Activated T-helper 1 cell treated with anti-CD3 and anti-CD28 coated beads, Interleukin-2, amount 50 U/mL, for 16 hours (primary cell): ENCODE measurements at places on chromosomes 5 and 9.

DNA sequence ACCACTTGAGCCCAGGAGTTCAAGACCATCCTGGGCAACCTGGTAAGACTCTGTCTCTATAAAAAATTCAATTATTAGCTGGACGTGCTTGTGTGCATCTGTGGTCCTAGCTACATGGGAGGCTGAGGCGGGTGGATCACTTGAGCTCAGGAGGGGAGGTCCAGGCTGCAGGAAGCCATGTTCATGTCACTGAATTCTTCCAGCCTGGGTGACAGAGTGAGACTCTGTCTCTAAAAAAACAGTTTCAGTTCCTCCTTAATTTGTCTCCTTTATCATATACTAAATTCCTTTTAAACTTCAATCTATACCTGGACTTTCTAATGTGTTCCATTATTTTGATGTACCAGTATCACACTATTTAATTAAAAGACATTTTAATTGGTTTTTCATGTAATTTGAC, 422.2 kb upstream of the TLE4 start:
- DNase-seq = no peak

DNA sequence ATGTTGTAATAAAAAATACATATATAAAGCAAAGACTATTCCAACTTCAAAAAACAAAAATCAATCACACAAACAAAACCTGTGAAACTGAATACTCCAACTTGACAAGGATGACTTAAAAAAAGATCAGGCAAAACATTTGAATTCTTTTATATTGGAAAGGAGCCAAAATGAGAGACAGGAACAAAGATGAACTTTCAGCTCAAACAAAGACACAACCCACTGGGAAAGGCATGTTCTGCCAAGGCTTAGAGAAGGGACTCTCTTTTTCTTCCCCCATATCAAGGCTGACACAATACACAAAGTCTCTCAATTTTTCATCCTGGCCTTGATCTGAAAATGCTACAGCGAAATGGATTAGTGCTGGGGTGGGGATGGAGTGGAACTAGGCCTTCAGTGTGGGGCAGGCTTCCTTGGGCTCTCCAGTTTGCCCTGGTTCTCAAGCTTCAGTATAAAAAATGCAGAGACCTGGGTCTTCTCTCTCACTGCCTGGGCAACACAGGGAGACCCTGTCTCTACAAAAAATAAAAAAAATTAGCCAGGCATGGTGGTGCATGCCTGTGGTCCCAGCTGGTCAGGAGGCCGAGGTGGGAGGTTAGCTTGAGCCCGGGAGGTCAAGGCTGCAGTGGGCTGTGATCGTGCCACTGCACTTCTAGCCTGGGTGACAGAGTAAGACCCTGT, 11.6 kb upstream of the FAM169A start:
- DNase-seq = no peak

GRCh38 chr9:84669288-84670137, at the start of gene NTRK2:
TSS of gene NTRK2 (plus strand) at chr9:84669729. CDS start at chr9:84670749, 1,020 bp downstream.
- no peak for DNase-seq

GRCh38 chr5:128538250-128539037, 399 bp upstream of the FBN2 start:
- no peak for DNase-seq

DNA sequence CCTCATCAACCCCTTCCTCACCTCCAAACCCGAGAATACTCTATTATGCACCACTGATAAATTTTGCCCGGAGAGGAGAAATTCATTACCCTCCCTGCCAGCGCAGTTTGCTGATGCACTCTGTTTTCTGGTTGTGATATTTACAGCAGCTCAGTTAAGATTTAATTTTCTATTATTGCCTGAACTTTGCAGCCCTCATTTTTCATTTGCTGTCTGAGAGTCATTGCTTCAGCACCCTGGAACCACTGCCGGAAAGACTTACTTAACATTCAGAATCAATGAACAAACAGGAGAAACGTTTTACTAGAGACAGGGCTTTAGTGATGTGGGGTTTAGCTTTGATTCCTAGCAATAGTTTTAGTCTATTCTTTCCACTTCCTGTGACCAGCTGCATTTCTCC, 56.7 kb upstream of the MAMDC2 start:
- DNase-seq = no peak

DNA sequence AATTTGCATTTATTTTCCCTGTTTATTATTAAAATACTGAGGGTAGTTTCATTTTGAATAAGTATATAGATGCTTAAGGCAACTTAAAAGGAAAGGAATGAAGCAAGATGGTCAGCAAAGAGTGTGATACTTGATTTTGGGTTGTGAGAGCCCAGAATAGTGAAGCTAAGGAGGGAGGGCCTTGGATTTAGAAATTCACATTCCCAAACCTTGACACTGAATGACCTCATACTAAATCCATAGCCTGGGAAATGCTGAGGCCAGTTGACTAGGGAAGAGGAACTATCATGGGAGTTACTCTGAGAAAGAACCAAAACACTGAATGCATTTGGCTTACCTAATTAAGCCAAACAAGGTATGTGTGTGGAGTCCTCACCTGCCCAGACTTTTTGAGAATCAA, 292.5 kb downstream of the SPATA31D1 start:
- no peak for DNase-seq

GRCh38 chr5:122455939-122456338, 143.9 kb downstream of the SNCAIP start:
- DNase-seq = no peak

- DNase-seq = no peak
Measured at GRCh38 chr5:5777013-5777412, 354.5 kb downstream of the ICE1 start.

DNA sequence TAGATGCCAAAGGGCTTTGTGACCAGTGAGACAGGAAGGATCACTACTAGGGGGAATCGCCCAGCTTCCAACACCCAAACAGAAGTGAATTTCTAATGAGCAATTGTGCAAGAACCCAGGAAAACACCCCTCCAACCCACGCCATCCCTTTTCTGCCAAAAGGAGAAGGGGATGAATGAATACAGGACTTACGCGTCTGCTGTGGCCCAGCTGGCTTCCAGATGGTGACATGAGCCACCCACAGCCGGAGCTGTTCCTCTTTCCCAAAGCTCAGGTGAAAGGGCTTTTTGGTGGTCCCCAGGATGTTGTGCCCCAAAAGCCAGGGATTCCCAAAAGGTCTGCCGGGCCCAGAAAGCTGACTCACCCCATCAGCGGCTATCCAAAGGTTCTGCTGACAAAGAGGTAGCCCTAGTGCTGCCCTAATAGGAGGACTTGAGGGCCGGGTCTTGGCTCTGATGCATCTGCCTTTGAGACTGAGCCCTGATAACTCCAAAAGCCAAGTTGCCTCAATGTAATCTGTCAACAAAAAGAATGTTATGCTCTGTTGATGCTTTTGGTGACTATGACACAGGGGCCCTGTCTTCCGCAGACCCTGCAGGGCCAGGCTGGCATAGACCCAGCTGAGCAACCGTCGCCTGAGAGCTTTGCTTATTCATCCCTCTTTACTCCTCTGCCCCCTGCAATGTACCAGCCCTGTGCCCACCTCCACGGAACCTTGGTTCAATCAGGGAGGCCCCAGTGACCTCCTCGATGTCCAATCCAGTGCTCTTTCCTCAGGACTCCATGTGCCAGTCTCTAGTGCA, 14.5 kb downstream of the GSN start:
- no peak for DNase-seq

DNA sequence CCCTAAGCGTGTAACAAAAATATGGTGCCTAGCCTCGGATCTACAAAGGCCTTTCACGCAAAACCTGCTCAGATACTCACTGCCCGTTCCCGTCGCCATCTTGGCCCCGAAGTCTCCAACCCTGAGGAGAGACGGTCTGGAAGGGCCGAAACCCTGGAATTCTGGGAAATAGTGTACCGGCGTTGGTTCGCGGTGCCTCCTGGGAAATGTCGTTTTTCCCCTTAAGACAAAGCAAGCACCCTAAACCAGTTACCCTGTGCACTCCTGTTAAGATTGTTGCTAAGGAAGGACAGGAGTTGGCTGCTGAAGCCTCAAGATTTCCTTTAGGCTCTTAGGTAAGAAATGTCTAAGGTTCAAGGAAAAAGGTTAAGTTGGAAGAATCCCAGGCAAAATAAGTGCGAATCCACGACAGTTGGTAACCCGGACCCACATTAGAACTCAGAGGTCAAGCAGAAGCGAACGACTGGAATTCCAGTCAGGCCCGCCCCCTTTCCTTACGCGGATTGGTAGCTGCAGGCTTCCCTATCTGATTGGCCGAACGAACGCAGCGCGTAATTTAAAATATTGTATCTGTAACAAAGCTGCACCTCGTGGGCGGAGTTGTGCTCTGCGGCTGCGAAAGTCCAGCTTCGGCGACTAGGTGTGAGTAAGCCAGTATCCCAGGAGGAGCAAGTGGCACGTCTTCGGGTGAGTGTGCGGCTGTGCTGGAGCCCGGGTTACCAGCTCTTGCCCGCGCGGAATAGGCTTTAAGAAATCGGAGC, at the start of the genes BRD8 and KIF20A:
Gene BRD8, minus strand, starts transcription at position 115 of the 761 bp plus-strand sequence. Its CDS starts 16 bp downstream, at position 99.
Gene KIF20A, plus strand, starts transcription at position 597 of the 761 bp plus-strand sequence. CDS start 569 bp downstream, outside the sequence.
- DNase-seq = peak; percentile 77

GRCh38 chr9:118438810-118439209, 734.6 kb downstream of the TLR4 start:
- DNase-seq = no peak

DNA sequence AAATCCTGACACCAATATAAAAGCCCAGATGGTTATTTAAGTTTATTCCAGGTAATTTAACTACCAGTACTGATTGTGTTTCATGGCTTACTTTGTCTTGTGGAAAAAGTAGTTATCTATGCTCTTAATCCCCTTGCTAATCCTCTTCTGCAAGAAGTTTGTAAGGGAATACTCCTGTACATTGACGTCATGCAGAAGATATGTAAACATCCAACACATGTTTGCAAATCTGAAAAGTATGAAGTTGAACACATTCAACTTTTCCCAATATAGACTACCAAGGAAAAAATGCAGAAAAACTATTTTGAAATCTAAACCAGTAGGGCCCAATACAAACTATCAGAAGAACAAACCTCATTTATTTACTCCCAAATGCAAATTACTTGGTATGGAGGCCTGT, 56.3 kb upstream of the ELL2 start:
- no peak for DNase-seq

DNA sequence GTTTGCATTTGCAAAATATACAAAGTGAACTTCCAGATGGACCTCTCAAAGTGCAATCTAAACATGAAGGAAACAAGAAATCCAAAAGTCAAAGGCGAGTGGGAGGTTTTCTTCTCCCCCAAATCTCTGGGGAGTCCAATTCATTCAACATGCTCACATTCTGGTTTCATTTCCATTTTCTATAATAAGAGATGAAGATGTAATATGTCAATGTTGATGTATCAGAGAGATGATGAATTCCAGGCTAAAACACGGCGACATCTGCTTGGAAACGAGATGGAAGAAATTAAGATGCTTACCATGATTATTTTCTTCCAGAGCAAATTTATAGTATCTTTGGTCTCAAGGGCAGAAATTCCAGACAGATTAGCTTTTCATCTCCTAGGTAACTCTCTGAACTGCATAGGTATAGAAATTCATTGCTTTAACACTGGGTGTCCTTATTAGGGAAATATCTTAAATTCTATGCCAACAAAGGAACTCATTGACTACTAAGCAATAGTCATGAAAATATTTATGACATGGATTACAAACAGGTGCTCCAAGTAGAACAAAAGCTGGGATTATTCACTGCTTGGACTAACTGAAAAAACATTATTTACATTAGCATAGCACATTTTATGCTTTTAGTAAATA, 287.9 kb downstream of the SEC61B start:
- no peak for DNase-seq

- no peak for DNase-seq
Measured at GRCh38 chr9:131980267-131981016, 99.2 kb downstream of the MED27 start.

- no peak for DNase-seq
Measured at GRCh38 chr9:26955222-26955903, 849 bp upstream of the IFT74 start.

- no peak for DNase-seq
Measured at GRCh38 chr9:13139641-13140171, 139.8 kb downstream of the MPDZ start.

DNA sequence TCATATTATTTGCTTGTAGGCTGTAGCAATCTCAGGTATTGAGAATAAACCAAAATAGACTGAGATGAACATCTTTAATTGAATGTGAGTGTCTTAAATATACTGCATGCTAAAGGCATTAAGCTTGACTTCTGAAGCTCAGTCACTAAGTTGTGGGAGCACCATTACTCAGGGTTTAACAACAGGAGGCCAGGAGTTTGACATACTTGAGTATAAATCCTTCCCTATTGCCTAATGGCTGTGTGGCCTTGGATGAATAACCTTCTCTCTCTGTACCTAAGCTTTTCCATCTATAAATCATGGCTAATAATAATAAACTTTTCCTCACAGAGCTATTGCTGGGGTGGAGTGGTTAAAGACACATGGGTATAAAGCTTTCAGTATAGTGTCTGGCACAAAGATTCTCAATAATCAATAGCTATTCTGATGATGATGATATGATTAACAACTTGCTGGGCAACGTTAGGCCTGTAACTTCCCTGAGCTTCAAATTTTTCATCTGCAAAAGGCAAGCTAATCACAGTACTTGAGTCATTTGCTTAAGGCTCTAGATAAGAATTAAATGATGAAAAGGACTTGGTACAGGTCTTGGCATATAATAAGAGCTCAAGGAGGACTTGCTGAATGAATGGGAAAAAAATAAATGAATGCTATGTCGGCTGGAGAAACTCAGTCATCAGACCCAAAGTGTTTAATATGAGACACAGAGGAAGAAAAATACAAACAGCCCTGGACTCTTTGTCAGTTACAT, 174.0 kb upstream of the IL12B start:
- no peak for DNase-seq

DNA sequence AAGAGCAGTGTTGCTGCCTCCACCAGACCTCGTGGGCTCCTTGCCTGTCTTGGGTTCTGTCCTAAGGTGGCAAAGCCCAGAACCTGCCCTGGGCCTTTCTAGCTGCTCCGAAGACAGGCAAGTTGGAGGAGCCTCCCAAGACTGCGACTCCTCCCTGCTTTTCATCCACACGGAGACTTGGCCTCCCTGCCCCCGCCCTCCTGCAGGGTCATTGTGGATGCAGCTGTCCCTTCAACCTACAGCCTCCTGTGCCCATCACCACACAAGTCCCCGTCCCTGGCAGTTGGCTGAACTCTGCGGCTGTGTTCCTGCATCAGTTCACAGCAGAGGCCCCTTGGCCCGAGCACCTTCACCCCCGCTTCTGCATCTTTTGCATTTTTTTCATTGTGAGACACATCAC, 59.2 kb downstream of the WNK2 start:
- DNase-seq = no peak

DNA sequence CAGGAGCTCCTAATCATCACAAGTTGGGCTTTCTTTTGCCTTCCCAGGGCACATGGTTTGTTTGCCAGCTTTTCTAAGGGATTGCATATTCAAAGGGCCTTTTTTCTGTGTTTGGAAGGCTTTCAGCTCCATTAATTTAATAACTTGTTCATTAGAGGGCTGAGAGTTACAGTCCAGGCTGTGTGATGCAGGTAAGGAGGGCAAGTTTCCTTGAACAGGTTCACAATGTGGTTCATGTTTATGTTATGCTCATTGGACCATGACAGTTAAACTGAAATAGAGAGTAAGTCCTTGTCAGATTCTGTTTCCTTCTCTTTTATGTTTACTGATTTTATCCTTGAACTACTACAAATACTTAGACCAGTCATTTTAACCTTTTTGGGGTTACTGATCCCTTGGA, 174.4 kb downstream of the MARCHF11 start:
- DNase-seq = no peak

GRCh38 chr5:2919310-2920018, 168.0 kb upstream of the IRX2 start:
- DNase-seq = no peak
